ENCODE measurements at places on chromosomes 3 and 15.
A peak's percentile ranks its signal among the peaks of the same experiment; 100 is the strongest.

DNA sequence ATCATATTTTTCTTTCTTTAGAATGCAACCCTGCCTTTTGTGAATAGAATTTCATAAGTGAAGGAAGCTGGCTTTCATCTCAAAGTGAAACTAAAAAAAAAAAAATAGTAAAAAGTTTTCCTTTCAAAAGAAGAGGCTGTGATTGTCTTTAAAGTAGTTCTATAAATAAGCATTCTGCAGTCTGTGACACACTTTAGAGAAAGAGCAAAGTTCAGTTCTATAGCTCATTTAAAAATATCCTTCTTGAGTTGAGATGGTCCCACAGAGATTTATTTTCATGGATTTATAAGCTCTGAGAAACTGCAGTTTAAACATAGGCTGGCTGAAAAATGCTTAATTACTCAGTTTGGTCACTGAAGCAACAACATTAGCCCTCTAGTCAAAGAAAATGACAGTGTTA, 36.1 kb upstream of the CNTN6 start:
- no peak overlapping the region for H3K4me3 ChIP-seq
- no peaks in the 10 kb centered on the region for H3K4me1 ChIP-seq
- H3K36me3 ChIP-seq: no peaks in the 10 kb centered on the region
- no peak overlapping the region for H3K27ac ChIP-seq

GRCh38 chr3:133799794-133800585, 5.6 kb upstream of the SRPRB start:
- H3K36me3 ChIP-seq: no peaks in the 10 kb centered on the region
- DNase-seq: no peak
- no peaks in the 10 kb centered on the region for H3K4me1 ChIP-seq

DNA sequence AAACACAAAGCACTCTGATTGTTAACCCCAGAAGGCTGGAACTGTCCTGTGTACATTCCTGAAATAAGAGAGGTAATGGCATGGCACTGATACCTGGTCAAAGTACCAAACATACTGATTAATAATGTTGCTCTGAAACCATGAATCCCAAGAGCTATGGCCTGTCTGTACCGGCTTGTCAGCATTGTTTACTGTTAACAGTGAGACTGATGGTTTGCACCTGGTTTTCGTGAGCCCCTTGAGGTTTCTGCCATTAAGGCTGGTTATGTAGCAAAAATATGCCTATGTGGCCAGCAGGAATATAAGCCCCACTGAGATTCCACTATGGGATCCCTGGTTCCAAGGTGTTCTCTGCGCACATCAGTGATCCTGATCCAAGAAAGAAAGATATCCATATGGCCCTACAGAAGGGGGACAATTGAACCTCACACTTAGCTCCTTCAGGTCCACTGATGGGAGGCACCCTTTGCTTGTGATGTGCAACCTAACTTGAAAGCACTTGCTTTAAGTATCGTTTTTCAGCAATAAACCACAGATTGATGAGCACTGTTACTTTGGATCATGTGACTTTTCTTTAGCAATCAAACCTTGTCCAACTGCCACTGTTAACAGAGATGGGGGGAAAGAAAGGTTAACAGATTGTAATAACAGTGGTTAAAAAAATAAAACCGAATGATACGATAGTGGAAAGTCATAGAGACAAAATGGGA, 65.2 kb downstream of the TBL1XR1 start:
- DNase-seq: no peak
- peak overlapping the region; percentile 12 for H3K4me3 ChIP-seq
- no peaks in the 10 kb centered on the region for H3K27me3 ChIP-seq
- H3K36me3 ChIP-seq: peaks cover 24% of the 10 kb centered on the region

GRCh38 chr3:188212308-188212969, 58.5 kb downstream of the LPP start:
- peaks cover 16% of the 10 kb centered on the region for H3K4me1 ChIP-seq
- H3K4me3 ChIP-seq: no peak overlapping the region
- H3K27ac ChIP-seq: peak overlapping the region; percentile 29

DNA sequence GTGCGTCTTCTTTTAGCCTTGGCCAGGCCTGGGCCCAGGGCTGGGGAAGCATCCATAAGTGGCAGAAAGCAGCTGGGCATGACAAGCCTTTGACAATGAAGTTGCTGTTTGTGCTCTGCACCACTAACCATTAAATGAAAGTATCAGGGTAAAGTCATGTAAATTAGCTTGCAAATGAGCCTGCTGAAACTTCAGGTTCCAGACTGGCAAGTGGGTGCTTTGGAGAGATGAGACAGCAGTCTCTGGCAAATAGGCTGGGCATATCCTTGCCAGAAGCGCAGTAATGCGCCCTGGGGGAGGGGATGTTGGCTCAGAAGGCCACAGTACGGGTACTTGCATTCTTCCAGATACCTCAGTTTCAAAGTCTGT, 40.7 kb downstream of the RAB6B start:
- DNase-seq: no peak
- H3K27ac ChIP-seq: no peak overlapping the region
- no peaks in the 10 kb centered on the region for H3K4me1 ChIP-seq
- no peaks in the 10 kb centered on the region for H3K27me3 ChIP-seq
- H3K4me3 ChIP-seq: no peak overlapping the region
